ENCODE measurements at places on chromosomes 4 and X.

GRCh38 chr4:138405466-138405891 is 163.3 kb upstream of the SLC7A11 start:
- peak; percentile 8 for DNase-seq

- no peak for DNase-seq
These were observed 241.4 kb upstream of the GALNT7 start for GRCh38 chr4:172927096-172927814.

GRCh38 chrX:19912-20571 is 261.1 kb upstream of the PLCXD1 start:
- DNase-seq = peak; percentile 50

DNA sequence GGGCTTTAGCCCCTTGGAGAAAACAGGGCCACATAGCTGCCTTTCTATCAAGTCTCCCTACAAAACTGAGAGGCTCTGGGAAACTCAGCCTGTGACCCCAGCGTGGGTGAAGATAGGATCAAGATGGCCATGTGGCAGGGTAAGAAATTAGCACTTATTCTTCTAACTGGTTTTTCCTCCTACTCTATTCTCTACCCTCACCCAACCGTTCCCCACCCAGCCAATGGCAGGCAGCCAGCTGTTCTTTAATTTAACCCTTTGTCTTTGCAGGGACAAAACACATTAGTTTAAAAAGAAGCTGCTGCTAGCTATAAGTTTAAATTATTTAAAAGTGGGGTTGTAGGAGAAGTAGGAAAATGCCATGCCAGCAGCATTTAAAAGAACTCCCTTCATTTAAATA is 2.8 kb downstream of the CLCN5 start:
- no peak for DNase-seq

- peak; percentile 5 for DNase-seq
These were observed 14.7 kb upstream of the DCHS2 start for GRCh38 chr4:154506253-154506652.

GRCh38 chrX:107940095-107940494 is 42.1 kb downstream of the TEX13B start:
- no peak for DNase-seq

GRCh38 chrX:97876697-97877407 is 993.1 kb downstream of the RPA4 start:
- no peak for DNase-seq

- DNase-seq = no peak
These were observed 82.9 kb downstream of the RTL5 start for GRCh38 chrX:72048510-72049455.

GRCh38 chr4:5069901-5070300 is 18.6 kb downstream of the STK32B start:
- DNase-seq = no peak

- DNase-seq = no peak
These were observed 171.7 kb downstream of the PDGFRA start for GRCh38 chr4:54400802-54401201.

- no peak for DNase-seq
These were observed 46.1 kb downstream of the KLF3 start for GRCh38 chr4:38710053-38710452.

DNA sequence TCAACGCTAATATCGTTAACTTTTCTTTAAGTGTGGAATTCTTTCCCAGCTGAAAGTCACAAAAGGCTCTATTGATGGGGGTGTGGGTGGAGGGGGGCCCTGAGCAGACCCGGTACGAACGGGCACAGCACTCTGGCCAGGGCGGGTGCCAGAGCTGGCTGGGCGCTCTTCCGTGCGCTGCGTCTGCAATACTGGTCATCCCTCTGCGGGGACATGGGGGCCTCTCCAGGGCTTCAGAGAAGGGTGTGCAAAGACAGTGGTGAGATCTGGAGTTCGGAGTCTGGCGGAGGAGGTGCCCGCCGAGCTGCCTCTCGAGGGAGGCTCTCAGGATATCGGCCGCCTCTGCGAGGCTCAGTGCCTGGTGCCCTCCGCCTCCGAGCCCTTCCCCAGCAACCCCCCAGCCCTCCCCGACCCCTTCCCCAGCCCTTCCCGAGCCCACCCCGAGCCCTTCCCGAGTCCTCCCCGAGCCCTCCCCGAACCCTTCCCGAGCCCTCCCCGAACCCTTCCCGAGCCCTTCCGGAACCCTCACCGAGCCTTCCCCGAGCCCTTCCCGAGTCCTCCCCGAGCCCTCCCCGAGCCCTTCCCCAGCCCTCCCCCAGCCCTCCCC is 34.3 kb downstream of the FGFRL1 start:
- no peak for DNase-seq

GRCh38 chrX:107742700-107743191 is 32.8 kb downstream of the TSC22D3 start:
- DNase-seq = no peak

- DNase-seq = peak; percentile 33
These were observed 5.4 kb upstream of the CCDC120 start for GRCh38 chrX:49053223-49054072.

DNA sequence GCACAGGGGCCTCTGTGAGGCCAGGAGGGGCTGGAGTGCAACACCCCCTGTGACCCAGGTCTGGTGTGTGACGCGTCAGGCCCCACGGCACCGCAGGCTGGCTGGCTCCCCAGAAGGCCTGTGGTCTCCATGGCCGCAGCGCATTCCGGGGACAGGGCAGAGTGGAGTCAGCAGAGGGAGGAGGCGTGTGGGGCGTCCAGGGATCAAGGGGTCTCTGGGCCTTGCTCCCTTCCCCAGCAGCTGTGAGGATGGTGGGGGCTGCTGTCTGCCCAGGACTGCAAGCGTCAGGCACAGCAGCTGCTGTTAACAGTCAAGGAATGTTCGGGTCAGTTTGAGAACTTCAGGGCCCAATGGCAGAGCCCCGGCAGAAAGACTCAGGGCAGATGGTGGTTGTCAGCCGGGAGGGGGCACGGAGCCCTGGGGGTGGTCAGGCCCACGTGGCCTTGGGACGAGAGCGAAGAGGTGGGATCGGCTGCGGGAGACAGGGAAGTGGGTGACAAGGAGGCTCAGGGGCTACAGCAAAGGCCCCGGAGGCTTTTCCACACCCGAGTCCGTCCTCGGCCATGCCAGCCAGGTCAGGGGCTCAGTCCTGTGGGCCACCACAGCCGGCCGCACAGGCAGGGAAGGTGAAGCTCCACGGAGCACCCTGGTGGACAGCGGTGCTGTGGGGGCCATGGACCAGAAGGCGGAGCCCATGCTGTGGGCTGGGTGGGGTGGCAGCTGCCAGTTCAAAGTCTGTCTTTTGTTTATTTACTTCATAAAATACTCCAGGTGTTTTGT is 18.3 kb downstream of the PCGF3 start:
- no peak for DNase-seq

DNA sequence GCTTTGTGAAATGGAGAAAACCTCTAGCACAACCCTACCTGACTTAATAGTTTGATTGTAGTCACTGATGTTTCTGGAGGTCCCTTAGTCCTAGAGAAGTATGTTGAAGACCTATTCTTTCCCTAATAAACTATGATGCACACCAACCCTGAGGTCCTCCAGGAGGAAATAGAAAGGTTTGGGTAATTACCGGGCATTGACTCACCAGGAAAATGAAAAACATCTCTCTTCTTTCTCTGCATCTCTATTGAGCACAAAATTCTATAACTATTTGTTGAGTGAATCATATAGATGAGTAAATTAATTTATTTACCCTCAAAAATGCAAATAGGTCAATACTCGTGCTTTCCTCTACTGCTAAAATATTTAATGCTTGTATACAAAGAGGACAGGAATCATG is 582.4 kb upstream of the FAM241A start:
- DNase-seq = no peak

DNA sequence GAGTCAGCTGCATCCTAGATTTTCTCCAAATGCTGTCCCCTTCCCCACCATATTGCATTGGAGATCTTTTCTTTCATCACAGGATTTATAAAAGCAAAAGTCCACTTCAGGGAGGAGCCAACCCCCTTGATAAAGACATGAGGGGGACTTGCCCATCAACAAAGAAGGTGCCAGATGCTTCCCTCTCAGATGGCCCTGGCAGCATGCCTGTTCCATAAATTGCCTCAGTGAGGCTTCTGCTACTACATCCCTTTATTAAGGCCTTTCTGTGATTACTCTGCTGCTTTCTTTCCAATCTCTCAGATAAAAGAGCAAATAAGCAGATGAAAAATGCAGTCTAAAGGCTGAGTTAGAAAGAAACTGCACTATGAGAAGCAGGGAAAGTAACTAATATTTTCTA is 511.6 kb downstream of the PACRGL start:
- DNase-seq = no peak

DNA sequence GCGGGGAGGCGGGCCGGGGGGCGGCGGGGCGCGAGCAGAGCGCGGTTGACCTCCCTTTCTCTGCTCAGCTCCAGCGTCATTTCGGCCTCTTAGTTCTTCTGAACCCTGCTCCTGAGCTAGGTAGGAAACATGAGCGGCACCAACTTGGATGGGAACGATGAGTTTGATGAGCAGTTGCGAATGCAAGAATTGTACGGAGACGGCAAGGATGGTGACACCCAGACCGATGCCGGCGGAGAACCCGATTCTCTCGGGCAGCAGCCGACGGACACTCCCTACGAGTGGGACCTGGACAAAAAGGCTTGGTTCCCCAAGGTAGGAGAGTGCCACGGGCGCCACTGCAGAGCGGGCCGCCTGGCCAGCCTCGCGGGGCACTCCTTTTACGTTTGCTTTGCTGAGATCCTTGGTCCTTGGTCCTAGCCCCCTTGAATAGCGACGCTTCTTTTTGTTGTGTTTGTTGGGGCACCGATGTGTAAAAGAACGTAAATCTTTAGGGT is at the start of gene HTATSF1:
Gene HTATSF1, plus strand, starts transcription at position 37 of the 497 bp plus-strand sequence. Its CDS starts 93 bp downstream, at position 130.
- no peak for DNase-seq

DNA sequence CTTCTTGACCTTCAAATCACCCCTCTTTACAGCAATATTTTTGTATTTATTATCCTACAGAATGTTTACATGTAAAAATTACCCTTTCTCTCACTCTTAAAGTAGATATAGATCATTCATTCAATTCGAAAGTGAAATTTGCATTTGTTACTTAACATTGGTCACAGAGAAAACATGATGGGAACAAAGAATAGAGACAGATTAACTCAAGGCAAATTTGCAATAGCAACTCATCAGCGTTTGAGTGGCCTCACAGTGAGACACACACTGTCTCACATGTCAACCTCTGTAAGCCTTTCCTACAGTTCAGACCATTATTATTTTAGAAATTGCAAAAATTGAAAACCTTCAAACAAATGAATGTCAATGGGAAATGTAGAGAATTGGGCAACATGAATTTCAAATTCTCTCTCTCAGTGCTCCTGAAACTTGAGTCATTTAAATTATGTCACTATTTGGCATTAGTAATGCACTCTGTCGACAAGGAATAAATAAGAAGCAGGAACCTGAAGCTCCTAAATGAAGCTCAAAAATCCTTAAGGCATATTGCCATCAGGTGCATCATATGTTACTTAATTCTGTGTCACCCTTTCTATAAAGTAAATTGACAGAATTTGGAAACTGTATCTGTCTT is 148.3 kb upstream of the ANXA10 start:
- DNase-seq = no peak

DNA sequence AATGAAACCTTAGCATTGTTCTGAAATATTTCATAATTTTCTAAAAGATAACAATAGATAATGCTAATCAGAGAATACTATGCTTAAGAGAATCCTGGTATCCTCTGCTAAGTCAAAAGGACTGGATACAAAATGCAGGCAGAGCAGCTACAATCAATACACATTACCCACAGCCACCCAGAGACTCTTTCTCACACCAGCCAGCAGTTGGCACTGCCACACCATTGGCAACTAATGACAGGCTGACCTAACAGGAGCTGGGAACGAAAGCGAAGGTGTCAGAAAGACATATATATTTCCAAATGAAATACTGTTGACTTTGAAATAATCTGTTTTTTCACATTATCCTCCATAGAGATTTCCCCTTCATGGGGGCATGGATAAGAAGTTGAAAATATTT is 122.6 kb upstream of the PLAC1 start:
- DNase-seq = no peak

- DNase-seq = no peak
These were observed 175.3 kb upstream of the PCDH18 start for GRCh38 chr4:137707626-137708025.

DNA sequence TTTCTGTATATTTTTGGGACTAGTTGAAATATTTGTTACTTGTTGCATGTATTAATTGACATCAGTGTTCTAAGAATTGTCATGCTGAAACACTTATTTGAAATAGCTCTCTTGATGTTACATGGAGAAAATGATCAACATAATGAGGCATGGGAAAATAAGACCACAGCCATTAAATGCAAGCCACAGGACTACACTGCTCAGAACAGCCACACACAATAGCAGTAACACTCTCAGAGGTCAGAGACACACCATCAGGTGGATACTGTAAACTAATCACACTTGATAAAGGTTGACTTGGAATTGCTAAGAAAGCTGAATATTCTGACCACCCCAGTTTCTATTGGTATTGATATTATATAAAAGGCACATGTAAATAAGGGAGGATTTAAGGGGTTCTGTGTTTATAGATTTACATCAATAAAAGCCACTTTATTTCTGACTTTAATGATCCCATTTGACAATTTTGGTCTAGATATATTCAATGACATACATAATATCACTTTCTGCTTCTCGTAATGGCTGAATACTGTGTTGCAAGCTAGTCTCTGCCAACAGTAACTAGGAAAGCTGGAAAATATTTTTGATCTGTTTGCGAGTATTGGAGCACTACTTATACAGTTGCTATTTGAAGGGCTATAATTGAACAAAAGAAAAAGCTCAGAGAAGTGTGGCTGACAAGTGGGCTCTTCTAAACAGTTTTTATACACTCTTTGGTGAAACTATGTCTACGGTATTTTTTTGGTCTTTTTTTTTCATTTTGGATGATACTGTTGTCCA is 876.5 kb upstream of the INTU start:
- DNase-seq = no peak

GRCh38 chr4:140255927-140256326 is 101.9 kb upstream of the MAML3 start:
- DNase-seq = no peak

DNA sequence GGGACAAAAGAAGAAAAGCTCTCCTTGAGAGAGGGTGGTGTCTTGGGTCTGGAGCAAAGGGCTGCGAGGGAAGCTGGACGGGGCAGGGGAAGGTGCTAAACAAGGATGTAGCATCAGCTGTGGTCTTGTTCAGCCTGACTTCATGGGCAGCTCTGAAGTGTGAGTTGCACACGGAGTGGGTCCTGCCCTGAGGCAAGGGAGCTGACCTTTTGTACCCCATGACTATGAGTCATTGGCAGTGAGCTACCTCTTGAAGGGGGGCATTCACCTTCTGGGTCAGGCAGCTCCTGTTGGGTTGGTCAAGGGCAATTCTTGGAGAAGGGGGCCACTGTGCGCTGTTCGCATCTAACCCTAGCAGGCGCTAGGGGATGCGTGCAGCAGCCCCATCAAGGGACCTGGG is 151.8 kb downstream of the SMIM20 start:
- DNase-seq = no peak

- no peak for DNase-seq
These were observed 75.6 kb downstream of the WFS1 start for GRCh38 chr4:6345096-6345830.

All from CD4-positive, alpha-beta T cell (primary cell).